ENCODE measurements at places on chromosomes 11 and 22. TPM values are rescaled to one million over a fixed set of nuclear protein-coding genes. Genes with fewer than 3 reads are reported as not detected.

VPREB1 gene
- not detected for total RNA-seq

LGALS12 gene
- total RNA-seq = not detected

NXPE4 gene
- not detected for total RNA-seq

KRTAP5-8 gene
- total RNA-seq = not detected

JHY gene
- total RNA-seq = 3.1 TPM

RFPL3 gene
- total RNA-seq = not detected

MAPK8IP2 gene
- total RNA-seq = 0.21 TPM

TBX10 gene
- total RNA-seq = not detected
